ENCODE measurements at places on chromosomes 1 and 21.

- no peak for DNase-seq
Observed at GRCh38 chr21:36663033-36663855, 35.7 kb upstream of the SIM2 start.

- no peak for DNase-seq
Observed at GRCh38 chr1:174946031-174946430, 53.7 kb upstream of the CACYBP start.

- DNase-seq: no peak
Observed at GRCh38 chr1:33462405-33463164, 9.9 kb upstream of the ZSCAN20 start.

DNA sequence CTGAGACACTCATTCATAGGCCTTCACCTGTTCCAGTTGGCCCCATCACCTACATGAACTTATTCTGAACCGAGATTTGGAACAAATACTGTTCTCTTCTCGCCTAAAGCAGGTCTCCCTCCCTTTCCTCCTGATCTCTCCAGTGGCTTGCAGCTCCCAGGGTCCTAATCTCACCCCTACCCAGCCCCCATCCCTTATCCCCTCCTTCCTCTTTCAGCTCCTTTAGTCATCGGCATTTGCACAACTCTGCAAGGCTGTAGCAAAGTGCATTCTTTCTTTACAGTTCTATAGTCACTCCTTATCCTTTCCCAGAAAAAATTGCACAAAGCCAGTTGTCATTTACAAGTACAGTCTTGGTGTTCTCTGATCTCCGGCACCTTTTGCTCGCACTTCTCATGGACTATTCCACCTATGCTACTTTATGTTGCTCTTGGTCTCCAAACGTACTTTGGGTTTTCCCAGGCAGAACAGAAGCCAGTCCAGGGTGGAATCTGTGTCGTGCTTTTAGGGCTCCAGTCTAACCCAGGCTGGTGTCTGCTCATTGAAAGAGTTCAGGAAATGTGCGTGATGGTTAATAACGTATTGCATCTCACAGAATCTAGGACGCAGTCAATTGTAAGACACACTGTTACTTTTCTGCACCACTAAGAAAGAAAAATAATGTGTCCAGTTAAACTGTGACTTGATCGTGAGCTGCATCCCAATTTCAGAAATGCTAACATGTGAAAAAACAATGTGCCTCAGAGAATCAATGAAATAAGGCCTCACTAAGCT, 965 bp downstream of the ABCA4 start:
- no peak for DNase-seq

DNA sequence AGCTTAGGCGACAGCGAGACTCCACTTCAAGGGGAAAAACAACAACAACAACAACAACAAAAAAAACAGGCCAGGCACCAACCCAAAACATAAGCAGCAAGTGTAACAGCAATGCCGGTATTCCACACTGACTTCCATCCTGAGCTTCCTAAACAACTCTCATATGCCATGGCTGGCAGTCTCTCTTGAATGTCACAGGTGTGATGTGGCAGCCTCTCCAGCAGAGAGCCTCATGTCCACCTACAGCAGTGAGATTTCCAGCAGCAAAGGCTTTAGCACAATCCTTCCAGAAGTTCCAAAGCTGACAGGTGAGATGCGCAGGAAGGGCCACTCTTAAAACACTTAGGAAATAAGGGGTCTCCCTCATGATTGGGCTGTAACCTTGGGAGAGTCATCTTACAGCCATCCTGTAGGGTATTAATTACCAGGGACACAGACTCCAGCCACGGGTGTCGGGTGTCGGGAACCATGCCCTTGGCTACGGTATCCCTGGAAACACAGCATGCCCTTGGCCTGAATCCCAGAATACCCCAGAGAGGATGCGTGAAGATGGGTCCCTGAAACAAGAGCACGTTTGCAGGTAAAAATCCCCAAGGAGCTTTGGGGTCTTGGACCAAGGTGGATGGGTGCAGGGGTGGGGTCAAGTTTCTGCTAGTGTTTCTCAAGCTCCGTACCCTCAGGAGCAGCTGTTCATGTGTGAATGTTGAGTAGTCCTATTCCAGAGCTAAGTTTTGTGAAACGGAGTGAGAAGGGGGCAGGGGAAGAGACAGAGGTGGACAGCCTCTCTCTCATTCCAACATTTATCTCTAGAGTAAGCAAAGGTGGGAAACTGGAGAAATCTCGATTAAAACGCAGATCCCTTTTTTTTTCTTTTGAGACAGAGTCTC, 31.4 kb downstream of the CLSTN1 start:
- DNase-seq: peak; percentile 75

GRCh38 chr1:183622884-183623785, 12.4 kb downstream of the ARPC5 start:
- peak; percentile 48 for DNase-seq

- no peak for DNase-seq
Observed at GRCh38 chr1:94654031-94654430, 112.5 kb upstream of the F3 start.

DNA sequence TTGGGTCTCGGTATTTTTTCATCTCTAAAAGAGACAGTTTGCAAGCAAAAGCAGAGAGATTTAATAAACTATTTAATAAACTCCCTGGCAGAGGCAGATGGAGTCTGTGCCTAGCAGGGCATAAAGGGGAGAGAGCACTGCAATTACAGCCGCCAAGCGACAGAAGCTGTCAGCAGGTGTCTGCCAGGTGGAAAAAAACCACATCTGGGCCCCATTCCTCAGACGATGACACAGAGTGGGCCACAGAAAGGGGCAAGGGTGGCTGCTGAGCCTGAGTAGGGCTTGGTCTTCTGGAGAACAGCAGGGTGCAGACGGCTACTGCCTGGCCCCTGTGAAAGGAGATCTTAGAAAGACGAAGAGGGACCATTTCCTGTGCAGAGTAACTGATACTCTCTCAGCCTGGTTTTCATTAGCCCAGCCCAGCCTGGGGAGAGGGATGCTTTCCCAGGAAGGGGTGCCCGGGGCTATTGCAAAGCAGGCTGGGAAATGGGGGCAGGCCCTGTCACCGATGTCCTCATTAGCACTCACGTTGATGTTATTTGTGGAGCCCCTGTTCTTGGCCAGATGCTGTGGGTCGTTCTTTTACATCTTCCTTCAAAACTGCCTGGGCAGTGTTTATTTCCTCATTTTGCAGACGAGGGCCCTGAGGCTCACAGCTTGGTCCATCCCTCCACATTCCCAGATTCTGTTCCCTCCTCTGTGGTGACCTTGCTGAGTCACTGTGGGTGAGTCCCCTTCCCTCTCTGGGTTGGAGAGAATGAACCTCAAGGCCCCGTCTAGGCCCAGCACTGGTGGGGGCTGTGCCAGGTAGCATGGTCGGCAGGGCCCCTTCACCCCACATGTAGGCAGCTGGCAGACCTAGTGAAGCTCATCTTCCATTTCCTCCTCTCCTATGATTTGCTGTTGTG, 472.7 kb downstream of the PTPRU start:
- peak; percentile 64 for DNase-seq

DNA sequence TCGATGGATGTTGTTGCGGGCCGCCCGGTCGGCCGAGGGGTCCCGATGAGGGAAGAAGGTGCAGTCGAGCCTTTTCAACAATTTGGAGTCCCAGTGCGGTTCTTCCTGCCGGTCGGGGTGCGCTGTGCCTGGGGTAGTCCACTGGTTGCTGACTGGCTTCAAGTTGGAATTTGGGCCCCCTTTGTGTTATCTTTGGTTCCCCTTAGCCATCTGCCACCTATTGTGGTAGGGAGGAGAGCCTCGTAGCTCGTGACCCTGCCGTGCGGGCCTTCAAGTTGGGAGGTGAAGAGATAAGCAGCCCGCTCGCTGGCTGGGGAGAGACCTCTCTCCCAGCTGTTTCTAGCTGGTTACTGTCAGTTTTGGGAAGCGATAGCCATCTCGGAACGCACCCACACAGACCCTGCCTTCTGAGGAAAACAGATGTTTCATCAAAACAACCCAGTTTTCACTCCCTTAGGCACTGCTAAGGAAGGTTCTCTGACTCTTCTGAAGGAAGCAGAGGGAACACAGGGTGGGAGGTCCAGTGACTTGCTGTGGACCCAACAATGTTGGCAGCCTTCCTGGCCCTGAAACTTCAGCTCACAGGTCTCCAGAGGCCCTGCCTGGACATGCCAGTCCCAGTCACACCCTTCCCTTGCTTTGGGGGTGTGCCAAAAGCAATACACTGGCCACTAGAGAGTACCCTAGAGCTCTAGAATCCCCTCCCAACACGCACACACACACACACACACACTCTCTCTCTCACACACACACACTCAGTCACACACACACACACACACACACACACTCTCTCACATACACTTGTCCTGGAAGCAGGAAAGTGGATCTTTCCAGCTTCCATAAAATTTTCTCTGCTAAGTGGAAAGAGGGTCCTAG, 1.0 kb downstream of the BTG2 start:
- DNase-seq: peak; percentile 19

GRCh38 chr1:160534823-160535605, 12.0 kb upstream of the SLAMF6 start:
- DNase-seq: no peak

DNA sequence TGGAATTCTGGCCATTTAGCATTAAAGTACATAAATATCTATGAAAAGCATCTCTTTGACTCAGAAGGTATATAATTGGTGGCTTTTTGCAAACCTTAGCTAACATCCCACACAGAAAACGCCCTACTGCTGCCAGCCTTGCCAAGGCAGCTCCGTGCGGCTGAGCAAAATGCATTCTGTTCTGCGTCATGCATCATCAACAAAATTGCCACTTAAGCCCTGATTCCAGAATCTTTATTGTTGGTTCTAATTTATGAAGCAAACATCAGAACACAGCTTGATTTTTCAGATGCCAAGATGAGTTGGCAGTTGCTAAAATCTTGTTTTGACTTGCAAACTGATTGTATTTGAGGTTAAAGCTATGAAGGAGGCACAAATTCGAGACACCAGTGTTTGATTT, 314.9 kb upstream of the DEPDC1 start:
- peak; percentile 14 for DNase-seq

DNA sequence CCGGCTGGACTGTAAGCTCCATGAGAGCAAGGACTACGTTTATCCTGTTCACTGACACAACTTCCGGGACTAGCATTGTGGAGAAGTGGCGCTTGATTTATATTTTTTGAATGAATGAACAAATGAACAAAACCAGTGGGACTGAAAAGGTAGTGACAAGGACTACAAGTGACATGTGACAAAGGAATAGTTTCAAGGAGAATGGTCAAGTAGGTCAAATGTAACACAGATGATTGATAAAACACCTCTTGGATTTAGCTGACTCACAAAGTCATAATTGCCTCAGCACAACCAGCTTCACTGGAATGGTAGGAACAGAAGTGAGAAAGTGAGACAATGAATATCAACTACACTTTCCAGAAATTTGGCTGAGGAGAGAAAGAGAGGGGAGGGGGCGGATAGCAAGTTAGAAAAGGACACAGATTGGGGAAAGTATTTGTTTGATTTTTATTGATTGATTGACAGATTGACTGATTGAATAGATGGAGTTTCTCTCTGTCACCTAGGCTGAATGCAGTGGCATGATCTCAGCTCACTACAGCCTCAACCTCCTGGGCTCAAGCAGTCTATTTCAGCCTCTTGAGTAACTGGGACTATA, 14.2 kb downstream of the MTF1 start:
- DNase-seq: no peak

Measured in NCI-H2081 treated with DMSO at 0.1 percent for 48 hours (cell line).